ENCODE measurements at places on chromosomes 16 and 17.

DNA sequence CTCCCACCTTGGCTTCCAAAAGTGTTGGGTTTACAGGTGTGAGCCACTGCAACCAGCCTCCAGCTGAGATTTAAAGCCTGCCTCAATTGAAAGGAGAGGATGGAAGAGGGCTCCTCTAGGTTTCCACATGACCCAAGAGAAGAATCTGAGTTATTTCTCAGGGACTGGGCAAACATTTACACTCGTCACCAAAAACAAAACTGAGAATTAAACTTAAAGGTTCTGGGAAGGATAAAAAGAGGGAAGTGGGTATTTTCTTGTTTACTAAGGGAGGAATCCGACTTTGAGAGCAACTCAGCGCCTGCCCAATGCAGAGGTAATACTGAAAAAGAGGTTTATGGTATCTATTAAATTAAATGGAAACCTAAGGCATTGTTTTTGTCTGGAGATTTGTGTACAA, 13.3 kb downstream of the HOXB1 start:
- DNase-seq: no peak

GRCh38 chr16:60127196-60127595, 1393.1 kb upstream of the GOT2 start:
- DNase-seq: no peak

DNA sequence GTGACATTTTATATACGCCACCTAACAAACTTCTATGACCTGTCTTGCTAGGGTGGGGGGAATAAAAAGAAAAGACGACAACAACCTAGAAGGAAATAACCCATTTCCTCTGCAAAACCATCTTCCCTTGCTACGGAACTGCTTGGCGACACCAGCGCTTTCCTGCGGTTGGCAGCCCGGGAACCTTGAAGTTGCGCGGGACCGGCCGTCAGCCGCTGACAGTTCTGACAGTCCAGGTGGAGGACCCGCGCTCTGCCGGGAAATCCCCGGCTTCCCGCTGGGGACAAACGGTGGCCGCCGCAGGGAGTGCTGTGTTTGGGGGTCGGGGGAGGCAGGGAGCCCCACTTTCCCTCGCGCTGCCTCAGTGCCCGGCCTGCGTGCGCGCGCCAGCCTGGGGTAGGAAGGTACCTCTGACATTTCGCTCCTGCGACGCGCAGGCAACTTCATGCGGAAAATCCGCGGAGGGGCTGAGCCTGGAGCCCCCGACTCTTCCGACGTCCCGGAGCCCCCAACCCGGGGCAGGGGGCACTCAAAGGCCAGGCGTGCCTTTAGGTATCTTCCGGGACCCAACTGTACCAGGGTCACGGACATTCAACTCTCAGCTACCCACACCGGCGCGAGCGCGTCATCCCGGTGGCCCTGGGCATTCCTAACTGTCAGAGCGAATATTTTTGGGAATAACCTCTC, 516 bp downstream of the SLC16A6 start:
- DNase-seq: no peak

DNA sequence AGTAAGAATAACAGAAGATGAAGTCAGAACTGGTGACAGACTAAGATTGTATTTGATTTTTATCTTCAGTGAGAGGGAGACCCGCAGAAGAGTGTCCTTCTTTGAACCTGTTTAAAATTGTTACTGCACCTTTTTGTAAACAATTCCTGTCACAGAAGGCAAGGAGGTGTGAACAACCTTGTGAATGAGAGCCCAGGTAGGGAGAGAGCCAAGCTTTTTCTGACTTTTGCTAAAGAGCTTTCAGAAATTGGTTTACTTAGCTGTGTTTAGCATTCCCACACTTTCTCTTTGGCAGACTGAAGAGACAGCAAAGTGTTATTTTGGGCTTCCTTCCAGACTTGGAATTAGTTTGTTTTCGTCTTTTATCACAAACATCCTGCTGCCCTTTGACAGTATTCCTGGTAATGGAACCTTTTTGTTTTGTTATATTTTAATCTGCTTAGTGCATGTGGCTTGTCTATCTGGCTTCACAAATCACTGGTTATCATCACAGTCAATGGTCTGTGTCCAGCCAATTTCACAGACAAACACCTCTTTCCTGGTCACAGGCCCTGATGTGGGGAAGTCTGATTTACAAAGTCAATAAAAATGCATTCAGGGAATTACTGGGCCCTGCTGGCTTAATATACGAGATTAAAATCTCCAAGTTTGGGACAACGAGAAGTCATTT, 85.7 kb upstream of the HS3ST2 start:
- no peak for DNase-seq

DNA sequence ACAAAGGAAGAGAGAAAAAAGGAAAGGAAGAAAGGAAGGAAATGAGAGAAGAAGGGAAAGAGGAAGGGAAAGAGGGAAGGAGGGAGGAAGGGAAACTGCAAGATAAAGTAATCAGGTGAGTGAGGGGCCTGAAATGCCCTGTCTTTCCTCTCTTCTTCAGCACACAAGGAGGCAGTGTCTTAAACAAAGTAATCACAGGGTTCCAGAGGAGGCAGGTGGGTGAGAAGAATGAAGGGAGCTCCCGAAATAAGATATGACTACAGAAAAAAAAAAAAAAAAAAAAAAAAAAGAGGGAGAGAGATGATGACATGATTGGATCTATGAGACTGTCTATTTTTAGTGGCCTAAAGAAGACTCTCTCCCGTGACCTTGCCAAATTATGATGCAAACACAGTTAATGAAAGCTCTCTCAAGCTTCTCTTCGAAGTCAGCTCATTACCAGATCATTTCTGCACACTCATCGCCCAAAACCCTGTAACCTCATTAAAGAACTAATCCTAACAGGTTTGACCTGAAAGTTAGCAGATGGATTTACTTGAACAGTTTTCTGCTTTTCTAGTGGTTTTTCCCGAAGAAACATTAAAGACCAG, 53.6 kb downstream of the CDH11 start:
- no peak for DNase-seq

DNA sequence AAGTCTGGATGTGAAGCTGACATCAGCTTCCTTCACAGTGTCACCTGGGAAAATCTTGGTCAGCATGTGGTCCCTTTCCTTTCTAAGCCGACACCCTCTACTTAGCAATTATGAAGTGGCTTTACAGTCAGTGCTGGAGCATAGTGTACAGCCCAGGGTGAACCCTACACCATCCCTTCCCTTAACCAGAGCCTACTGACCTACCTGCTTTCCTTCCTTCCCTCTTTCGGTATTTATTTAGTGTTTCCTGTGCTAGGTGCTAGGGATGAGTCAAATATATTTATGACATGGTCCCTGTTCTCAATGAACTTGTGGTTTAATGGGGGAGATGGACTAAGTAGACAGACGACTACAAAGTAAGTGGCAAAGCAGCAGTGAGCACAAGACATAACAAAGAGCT, 77.5 kb downstream of the CDK5R1 start:
- DNase-seq: no peak

DNA sequence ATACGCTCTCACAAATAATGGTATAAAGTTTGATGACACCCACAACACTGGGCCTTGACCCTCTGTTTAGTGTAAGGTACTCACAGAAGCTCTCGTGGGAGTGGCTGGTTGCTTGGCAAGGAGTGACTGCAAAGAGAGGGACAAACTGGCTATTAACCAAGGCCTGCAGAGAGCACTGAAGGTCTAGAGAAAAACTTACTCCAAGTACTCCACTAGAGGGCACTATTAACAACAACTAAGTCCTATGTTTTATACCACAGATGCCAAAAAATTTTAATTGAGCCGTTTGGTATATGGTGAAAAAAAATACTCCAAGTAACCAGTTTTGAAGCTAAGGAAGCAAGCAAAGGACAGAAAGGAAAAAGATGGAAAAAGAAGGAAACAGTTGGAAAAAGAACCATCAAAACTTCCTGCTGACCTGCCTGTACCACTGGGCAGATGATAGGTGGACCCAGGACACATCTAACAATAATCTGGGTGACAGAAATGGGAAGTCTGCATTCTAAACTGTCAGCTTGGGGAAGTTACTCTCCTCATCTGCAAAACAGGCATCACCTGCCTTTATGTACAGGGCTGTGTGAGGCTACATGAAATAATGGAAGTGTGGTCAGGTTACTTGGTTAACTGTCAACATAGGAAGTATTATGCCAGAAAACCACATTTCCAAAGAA, 23.2 kb downstream of the DYNC1LI2 start:
- no peak for DNase-seq
